ENCODE measurements at places on chromosomes 7 and 10.

DNA sequence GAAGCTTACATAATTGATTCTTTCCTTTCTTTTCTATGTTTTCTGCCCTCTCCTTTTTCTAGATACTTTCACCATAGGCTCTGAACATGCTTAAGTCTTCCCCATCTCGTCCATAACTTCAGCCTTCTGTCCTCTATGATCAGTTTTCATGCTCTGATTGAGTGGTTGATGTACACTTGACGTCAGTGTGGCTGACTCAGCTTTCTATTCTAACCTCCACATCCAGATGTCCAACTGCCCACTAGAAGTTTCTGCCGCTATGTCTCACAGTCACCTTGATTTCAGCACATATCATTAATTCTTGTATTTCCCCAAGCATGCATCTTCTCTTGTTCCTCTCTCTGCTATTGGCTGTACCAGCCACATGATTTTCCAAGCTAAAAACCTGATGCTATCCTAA lies 15.0 kb downstream of the CDK14 start:
- DNase-seq, result no peak

GRCh38 chr7:52547308-52547910 lies 488.0 kb upstream of the POM121L12 start:
- DNase-seq, result no peak

DNA sequence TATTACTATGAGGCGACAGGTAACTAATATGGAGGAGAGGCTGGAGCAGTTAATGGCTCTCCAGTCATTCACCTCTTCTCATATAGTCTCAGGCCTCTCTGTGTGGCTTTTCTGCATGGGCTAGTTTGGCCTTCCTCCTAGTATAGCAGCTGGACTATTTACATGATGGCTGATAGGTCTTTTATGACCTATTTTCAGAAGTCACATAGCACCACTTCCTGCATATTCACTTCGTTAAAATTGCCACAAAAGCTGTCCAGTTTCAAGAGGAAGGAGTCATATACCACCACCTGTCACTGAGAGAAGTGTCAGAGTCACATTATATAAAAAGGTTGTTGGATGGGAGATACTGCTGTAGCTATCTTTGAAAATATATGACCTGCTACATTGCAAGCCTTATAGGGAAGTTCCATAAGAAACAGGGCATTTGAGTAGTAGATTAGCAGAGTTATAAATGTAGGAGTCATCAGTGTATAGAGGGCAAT lies 8.0 kb upstream of the DMTF1 start:
- no peak for DNase-seq

DNA sequence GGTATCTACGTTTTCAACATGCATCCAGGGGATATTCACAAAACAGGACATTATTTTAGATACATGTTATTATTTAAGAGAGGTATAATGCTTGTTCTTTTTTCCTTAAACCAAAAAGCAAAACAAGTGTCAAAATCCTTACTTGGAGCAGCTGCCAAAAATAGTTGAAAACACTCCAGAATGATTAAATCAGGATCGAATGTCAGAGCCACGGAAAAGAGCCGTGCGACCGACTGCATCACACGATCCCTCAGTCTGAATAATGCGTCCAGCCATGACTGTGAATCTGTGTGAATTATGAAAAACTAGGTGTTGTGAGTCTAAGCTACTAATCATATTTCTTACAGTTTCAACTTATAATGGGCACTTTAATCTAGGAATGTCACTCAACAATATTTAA lies 126.0 kb downstream of the PARD3 start:
- no peak for DNase-seq

- no peak for DNase-seq
Measured at GRCh38 chr10:29326299-29326698, 37.4 kb downstream of the LYZL1 start.

- no peak for DNase-seq
Measured at GRCh38 chr7:3439333-3440030, 138.4 kb downstream of the SDK1 start.

DNA sequence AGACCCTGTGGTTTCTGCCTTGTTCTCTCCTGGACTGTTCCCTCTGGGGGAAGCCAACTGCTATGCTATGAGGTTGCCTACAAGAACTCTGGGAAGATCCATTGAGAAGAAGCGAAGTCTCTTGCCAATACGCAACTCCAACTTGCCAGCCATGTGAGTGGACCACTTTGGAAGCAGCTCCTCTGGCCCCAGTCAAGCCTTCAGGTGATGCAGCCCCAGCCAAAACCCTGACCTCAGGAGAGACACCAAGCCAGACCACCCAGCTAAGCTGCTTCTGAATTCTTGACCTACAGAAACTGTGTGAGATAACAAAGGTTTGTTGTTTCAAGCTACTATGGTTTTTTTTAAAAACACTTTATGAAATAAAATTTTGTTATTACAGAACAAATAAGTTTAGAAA lies 20.2 kb upstream of the MYL7 start:
- DNase-seq, result no peak

- peak; percentile 16 for DNase-seq
Measured at GRCh38 chr7:50781381-50782293, 1.1 kb downstream of the GRB10 start.

DNA sequence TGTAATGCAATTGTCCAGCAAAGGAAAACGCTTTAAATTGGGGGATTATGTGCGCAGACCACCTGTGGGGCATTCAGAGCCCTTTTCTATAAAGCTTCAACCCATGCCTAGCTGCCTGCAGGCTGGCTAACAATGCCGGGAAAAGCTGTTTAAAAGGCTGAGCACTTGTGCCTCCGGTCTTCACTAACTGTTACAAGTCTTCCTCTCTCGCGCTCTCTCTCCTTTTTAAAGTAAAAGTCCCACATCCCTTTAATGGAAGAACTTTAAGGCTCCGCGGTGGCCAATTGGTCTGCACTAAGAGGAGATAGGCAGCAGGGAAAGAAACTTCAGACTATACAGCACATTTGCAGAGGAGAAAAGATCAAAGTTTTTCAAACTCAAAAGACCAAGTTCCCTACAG lies 4.6 kb downstream of the FZD8 start:
- DNase-seq, result no peak

DNA sequence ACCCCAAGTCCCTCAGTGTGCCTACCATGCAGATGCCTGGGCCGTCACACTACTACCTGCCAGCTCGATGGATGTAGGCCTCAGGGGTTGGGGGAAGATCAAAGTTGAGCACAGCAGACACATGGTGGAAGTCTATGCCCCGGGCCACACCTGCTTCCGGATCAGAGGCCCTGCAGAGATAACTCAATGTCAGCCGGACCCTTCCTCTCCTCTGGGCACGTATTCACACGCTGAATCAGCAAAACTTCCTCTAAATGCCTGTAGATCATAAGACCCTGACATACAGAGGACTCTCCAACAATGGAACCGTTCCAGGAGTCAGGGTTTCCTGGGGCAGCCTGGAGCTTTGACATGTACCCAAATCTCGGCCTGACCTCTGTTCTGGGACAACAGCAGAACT lies 3.7 kb downstream of the DDX56 start:
- no peak for DNase-seq

DNA sequence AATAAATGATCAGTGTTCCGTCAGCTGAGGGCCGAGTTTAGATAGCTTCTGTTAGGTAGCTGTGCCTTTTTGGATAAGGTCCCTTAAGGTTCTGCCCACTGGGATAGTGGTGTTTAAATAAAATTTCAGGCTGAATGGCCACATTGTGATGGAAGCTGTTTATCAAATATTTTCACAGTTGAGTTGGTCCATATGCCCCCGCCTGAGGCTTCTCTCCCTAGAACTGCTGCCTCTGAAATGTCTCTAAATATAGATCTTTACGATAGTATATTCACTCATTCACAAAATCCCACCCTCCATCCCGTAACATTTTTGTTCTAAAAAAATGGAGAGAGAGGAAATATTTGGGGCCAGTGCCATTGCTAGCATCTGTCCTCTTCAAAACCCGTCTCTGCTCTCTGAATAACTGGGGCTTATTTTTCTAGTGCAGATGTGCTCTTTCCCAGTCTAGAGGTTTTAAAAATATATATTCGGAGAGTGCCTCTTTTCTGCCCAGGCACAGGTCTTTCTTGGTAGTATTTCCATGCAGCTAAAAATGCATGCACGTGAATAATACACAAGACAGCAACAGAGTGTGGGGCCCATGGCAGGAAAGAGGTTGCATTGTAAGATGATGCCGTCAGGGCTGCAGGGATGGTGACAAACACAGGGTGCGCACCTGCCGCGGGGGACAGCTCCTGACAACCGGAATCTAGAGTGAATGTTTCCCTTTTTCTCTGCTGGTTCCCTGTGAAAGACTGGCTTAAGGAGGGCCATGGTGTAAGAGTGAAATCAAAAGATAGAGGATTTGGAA lies 105.4 kb upstream of the BTBD16 start:
- no peak for DNase-seq
